Psoas muscle (tissue), 8 donors: ENCODE measurements at places on chromosomes 6 and 20. TPM values are rescaled to one million over a fixed set of nuclear protein-coding genes. Genes with fewer than 3 reads are reported as not detected.

Gene SCRT2
- not detected for total RNA-seq

Gene ABHD16B
- total RNA-seq = not detected

Gene EFCAB8
- total RNA-seq = not detected

Gene PRKN
- 12.9 TPM for total RNA-seq

Gene JAG1
- 17.6 TPM for total RNA-seq

Gene MUCL3
- not detected for total RNA-seq

Gene TPX2
- total RNA-seq = 1.1 TPM

Gene SOX18
- 50.8 TPM for total RNA-seq

Gene SCGN
- total RNA-seq = not detected

Gene TCP1
- total RNA-seq = 215 TPM

Gene PGC
- total RNA-seq = not detected

Gene PLCB1
- 5.4 TPM for total RNA-seq

Gene SLC52A3
- total RNA-seq = 1.1 TPM

Gene TXNDC5
- total RNA-seq = 33.2 TPM

Gene PKIB
- total RNA-seq = 0.20 TPM

Gene CCDC170
- 0.25 TPM for total RNA-seq

Gene SYNJ2
- total RNA-seq = 2.6 TPM

Gene MUC21
- not detected for total RNA-seq

Gene NFYA
- total RNA-seq = 14.1 TPM

Gene OLIG3
- total RNA-seq = not detected

Gene GLP1R
- total RNA-seq = not detected

Gene NHSL1
- total RNA-seq = 1.4 TPM

Gene MTCH1
- 89.2 TPM for total RNA-seq

Gene TP53TG5
- 0.38 TPM for total RNA-seq

Gene MYMX
- 0.54 TPM for total RNA-seq

Gene RNF114
- 92.7 TPM for total RNA-seq

Gene ANGPT4
- total RNA-seq = 0.04 TPM

Gene EMILIN3
- total RNA-seq = 1.1 TPM

Gene AIG1
- total RNA-seq = 24.6 TPM

Gene BPIFB3
- not detected for total RNA-seq
